Mucosa of descending colon (tissue), 3 donors: ENCODE measurements at places on chromosomes 2 and 18.

- no peak for DNase-seq
Measured at GRCh38 chr18:55575066-55575465, 12.9 kb downstream of the TCF4 start.

DNA sequence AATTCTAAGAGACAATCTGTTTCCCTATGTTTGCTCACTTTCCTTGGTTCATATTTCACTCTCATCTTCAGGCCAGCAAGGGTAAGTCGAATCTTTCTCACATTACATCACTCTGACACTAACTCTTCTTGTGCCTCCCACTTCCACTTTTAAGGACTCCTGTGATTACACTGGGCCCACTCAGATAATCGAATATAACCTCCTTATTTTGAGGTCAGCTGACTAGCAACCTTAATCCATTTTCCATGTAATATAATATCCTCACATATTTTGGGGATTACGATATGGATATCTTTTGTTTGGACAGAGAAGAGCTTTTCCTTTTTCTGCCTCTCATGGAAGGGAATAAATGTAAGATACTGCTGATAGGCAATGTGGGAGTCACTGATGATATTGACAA lies 2015.7 kb upstream of the LRRTM1 start:
- DNase-seq = no peak

DNA sequence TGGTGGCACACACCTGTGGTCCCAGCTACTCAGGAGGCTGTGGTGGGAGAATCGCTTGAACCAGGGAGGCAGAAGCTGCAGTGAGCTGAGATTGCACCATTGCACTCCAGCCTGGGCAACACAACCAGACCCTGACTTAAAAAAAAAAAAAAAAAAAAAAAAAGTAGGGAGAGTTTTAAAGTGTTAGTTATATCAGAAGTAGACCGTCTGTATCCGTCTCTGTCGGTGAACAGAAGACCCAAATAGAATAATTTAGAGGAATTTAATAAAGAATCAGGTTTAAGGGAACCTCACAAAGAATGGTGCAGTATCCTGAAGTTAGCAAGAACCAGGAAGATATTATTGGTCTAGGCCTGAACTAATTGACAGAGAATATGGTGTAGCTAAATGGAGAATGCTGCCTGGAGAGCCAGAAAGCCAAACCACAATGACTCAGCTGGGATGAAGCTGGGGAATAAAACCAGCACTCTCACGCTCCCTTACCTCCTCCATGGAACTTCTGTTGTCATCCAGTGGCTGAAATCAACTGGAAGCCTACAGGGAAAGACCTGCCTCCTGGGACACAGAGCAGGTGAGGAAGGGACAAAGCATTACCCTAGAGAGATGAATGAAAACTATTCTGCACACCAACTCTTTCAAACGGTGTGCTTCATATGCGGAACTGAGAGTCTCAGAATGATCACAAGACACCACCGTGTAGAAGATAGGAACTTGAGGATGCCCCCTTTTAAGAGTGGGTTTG lies 39.1 kb upstream of the PLEKHM3 start:
- no peak for DNase-seq

DNA sequence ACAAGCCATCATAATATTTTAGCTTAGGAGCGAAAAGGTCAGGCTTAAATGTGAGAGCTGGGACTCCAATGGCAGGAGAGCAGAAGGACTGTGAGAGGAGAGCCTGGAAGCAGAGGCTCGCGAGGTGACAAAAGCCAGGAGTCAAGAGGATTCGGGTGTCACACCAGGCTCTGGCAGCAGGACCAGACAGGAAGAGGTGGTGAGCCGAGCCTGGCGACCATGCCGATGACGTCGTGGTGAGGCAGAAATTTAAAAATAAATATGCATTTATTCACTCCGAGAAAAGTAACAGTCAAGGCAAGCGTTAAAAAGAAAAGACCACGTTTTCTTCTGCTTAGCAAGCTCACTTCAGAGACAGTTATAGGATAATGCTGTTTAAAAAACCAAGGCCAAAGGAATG lies 31.3 kb upstream of the ZNF236 start:
- no peak for DNase-seq

- no peak for DNase-seq
Measured at GRCh38 chr2:9497017-9497416, 22.7 kb downstream of the IAH1 start.
